ENCODE measurements at places on chromosomes 3 and 15.
A peak's percentile ranks its signal among the peaks of the same experiment; 100 is the strongest.

DNA sequence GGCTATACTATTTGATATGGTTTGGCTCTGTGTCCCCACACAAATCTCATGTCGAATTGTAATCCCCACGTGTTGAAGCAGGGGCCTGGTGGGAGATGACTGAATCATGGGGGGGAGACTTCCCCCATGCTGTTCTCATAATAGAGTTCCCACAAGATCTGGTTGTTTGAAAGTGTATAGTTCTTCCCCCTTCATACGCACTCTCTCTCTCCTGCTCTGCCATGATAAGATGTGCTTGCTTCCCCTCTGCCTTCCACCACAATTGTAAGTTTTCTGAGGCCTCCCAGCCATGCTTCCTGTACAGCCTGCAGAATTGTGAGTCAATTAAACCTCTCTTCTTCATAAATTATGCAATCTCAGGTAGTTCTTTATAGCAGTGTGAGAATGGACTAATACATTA, 290.1 kb upstream of the CHRM5 start:
- no peak for DNase-seq

- DNase-seq, result no peak
These were observed 134.7 kb downstream of the KLF13 start for GRCh38 chr15:31461375-31461774.

GRCh38 chr3:112811131-112811884, 35.4 kb downstream of the CD200R1L start:
- no peak for DNase-seq

DNA sequence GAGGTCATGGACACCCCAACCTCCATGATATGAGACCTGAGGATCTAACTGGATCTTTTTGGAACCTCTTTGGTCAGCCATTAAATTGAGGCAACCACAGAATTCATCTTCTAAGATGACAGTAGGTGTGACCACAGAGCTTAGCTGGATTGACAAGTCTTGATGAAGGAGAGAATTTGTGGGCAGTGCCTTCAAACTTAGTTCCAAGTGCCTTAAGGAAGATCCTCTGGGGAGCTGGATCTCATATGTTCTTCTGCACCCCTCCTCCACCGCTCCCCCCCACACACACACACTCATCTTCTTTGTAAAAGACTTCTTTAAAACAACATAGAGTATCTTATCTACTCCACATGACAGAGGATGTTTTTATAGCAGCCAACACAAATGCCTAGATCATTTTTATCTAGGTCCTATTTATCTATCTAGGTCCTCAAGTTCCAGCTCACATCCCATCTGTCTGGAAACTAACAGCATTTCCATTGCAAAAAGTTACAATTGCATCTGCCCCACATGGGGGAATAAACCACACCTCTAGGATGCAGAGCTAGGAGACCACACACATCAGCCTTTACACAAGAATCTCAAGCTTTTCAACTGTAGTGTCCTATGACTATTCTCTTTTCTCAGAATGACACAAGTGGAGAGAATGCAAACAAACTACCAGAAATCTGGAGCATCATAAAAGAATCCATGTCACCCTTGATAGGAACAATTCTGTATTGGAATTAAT, 37.4 kb downstream of the WWTR1 start:
- DNase-seq, result no peak

GRCh38 chr15:54506977-54507524, 528.8 kb downstream of the UNC13C start:
- DNase-seq, result no peak

DNA sequence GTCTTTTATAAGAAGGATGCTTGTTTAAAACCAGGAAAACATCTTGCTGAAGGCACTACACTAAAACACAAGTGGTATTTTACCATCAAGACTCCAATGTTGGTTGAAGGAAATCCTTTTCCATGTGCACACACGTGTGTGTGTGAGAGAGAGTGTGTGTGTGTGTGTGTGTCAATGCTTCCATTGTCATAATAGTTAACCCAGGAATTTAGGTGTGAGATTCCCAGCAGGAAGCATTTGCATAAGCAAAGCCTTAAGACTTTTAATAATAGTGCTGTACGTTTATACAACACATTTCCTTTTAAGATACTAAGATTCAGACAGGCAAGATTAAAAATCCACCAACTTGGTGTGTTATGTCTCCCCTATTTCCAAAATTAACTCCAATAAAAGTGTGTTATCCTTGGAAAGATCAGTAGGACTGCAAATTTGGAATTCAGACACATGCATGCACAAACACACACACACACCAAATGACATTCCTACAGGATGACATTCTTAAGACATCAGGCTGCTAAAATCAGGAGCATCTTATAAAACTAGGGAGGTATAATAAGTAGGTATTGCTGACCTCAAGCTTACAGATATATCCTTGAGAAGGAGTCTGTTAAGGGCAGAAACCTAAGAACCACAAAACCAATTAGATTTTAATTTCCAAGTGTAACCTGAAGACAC, 18.3 kb downstream of the LMCD1 start:
- DNase-seq, result no peak

DNA sequence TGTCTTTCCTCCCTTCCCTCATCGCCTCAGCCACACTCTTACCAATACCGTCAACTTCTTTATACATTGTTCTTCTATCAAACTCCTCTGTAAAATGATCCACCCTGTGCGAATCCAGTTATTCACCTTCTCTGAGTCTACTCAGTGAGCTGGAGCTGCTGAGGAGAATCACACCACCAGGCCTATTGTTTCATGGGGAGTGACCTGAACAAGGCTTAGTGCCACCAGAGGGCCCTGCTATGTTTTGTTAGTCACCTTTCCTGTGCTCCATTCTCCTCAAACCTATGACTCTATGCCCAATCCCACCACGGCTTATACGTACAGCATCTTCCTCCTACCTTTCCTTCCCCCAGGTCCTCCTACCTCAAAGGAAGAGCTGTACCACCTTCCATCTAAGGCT, 50.4 kb upstream of the MED12L start:
- DNase-seq, result no peak

DNA sequence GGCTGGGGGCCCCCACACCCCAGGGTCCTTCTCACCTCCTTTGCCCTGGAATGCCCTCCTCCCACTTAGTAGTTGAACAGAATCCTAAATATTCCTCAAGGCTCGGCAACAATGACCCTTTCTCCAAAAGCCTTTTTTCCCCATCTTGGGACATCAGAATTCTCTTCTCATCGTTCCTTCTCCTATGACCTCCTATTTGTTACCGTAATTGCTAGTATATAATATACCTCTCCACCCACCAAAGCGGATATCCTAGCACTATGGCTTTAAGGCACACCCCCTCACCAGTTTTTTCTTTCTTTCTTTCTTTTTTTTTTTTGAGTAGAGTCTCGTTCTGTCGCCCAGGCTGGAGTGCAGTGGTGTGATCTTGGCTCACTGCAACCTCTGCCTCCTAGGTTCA, 16.8 kb downstream of the HDAC11 start:
- DNase-seq, result no peak

GRCh38 chr3:111307676-111308075, 234.3 kb upstream of the CD96 start:
- no peak for DNase-seq

DNA sequence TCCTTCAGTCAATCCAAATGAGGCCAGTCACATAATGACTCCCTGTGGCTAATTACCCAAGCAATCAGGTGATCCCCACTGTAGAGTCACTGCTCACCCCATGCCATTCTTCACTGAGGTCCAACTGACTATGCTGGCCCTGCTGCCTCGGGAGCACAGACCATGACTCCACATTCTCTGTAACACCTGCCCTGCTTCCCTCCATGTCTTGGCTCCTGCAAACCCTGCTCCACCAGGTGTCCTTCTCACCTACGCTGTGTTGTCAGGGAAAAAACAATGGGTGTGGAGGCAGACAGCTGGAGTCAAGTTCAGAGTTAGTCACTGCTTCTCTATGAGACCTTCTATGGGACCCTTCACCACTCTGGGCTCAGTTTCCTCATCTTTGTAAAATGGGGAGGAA, 6.1 kb upstream of the SFMBT1 start:
- no peak for DNase-seq

DNA sequence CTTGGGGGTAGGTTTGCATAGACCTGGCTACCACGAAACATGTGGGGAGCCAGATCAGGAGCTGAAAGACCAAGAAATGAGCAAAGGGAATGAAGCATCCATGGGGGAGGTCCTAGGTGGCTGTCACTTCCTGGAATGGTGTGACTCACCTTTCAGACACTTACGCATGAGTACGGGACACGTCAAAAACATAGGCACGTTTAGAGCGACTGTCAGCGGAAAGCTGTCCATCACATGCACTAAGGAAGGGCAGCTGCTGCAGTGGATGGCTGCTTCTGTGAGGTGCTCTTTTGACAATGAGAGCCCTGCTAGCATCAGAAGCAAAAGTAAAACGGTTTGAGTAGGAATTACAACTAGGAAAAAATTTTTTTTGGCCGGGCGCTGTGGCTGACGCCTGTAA, 244.6 kb upstream of the CCDC54 start:
- no peak for DNase-seq

- DNase-seq, result no peak
These were observed 25.3 kb upstream of the SI start for GRCh38 chr3:165103616-165104015.

GRCh38 chr3:136787349-136787748, 31.6 kb upstream of the SLC35G2 start:
- peak; percentile 5 for DNase-seq

- DNase-seq, result no peak
These were observed 147.7 kb upstream of the SATB1 start for GRCh38 chr3:18572809-18573208.

GRCh38 chr3:51712511-51712931, 5.7 kb downstream of the GRM2 start:
- no peak for DNase-seq

DNA sequence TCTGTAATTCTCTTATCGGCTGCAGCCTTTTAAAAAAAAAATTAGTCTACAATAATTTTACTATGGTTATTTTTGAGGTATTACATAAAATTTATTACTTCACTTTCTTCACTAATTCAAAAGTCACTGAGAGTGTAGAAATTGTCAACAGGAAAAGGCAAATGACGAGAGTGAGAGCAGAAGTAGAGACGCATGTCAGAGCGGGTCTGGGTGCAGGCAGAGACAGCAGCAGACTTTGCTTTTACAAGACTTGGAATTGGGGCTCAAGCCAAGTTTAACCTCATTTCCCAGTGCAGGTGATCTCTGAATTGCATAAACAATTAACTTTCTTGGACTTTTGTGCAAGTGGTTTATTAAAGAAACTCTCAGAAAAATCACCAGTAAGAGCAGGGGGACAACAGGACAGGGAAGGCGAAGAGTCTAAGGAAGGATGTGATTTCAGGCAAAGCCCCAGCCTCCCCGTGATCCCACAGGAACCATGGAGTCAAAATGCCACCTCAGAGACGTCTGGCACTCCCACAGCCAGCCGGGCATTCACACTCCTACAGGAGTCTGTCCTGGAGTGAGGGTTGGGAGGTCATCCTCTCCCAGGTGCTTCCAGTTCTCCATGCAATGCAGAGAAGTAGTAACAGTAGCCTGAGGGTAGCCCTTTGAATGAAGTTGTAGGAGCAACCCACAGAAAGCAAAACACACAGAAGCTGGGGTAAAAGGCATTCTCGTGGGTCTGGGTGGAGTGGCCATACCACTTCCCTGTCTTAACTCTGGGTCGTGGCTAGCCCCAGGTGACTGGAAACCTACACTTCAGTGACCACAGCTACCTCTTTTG, 274.0 kb upstream of the TGFBR2 start:
- DNase-seq, result no peak

DNA sequence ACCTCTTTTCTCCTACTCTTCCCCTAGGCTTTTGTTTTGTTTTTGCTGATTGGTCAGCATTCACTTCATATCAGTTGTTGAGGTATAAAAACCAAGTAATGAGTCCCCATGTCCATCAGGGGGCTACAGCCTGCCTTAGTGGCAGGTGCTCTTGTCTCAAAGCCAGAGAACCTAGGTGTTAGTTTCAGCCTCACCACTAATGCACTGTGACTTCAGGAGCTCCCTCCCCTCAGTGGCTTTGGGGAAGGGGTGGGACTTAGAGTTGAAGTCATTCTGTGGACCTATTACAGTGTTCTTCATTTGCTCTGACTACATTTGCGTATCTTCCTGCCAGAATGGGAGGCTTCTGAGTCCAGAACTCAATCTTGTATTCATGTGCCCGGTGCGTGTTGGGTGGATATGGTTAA, 41.6 kb downstream of the NR2C2 start:
- DNase-seq, result no peak

GRCh38 chr3:171838218-171838720, 4.9 kb upstream of the TMEM212 start:
- DNase-seq, result peak; percentile 45

GRCh38 chr15:25401501-25401900, 37.3 kb downstream of the UBE3A start:
- DNase-seq, result no peak

DNA sequence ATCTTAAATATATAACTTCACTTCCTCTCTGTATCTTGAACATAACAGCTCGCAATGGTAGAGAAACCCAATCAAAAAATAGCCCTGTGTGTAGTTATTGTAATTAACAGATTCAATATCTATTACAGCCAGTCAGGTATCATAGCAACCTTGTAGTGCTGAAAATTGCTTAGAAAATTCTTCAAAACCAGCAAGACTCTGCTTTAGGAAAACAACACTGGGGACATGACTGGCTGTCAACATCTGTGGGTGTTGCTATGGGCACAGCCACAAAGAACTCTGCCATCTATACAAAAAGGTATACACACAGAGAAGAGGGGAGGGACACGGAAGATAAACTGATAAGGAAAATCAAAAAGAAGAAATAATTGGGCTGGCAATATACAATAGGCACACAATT, 101.2 kb downstream of the WDR72 start:
- no peak for DNase-seq

- no peak for DNase-seq
These were observed 47.8 kb downstream of the GPD1L start for GRCh38 chr3:32154205-32154579.

- DNase-seq, result no peak
These were observed 22.3 kb upstream of the SMCO1 start for GRCh38 chr3:196537319-196537984.

GRCh38 chr15:42121682-42122081, 27.3 kb upstream of the PLA2G4D start:
- no peak for DNase-seq

DNA sequence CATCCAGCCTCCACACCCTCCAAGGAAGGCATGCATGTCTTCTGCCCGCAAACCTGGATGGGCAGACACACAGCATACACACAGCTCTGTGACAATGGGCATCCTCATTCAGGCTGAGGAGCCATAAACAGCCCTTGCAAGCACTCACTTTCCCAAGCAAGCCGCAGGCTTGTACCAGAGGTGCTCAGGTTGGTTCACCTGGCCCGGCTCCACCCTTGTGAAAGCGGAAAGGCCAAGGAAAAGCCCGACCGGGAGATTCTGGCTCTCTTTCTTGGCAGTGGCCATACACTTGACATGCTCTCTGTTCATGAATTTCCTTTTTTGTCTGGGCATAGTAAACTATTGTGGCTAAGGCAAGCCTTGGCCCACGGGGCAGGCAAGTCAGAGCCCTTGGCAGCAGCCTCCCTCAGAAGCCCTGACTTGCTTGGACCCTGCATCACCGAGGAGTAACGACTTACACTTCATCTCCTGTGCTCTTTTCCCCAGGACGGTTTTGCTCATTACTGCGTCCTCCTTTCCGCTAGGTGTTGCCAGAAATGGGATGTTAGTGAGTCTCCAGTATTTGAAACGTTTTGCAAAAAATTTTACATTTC, 74.6 kb upstream of the BNC1 start:
- no peak for DNase-seq

- DNase-seq, result no peak
These were observed 13.7 kb downstream of the IQCH start for GRCh38 chr15:67267951-67268941.

- no peak for DNase-seq
These were observed 157.2 kb downstream of the EDEM1 start for GRCh38 chr3:5344707-5345106.

GRCh38 chr3:4826237-4827100, 152.8 kb upstream of the BHLHE40 start:
- peak; percentile 21 for DNase-seq

- DNase-seq, result no peak
These were observed 58.6 kb downstream of the SIDT1 start for GRCh38 chr3:113590983-113591382.
